ENCODE measurements at places on chromosomes 12 and 14.

DNA sequence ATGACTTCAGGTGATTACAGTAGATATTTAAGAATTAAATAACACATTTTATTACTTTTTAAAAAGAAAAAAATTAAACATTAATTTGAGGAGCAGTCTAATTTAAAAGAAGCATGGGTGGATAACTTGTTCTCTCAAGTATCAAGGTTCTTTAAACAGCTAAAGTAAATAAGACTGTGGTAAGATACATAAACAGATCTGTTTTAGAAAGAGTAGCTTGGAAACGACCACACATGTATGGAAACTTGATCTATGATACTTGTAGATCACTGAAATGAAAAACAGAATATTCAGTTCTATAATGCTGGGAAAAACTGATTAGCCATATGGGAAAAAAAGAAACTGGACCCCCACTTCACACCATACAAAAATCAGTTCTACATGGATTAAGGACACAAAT is 36.0 kb downstream of the TC2N start:
- no peak for DNase-seq

DNA sequence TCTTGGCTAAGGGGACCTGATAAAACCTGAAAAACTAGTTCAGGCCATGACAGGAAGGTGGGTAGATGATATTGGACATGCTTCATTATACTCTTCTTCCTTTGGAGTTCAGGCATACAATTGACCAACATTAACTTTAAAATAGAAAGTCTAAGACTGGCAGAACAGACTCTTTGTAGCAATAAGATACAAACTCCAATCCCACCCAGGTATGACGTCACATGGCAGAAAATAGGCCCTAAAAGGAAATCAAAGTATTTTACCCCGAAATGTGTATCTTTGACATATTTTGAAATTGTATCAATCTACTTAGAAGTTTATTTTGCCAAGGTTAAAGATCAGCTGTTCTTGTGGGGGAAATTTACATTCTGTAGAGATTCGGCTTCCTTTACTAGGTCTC is 198.1 kb upstream of the LRIG3 start:
- no peak for DNase-seq

DNA sequence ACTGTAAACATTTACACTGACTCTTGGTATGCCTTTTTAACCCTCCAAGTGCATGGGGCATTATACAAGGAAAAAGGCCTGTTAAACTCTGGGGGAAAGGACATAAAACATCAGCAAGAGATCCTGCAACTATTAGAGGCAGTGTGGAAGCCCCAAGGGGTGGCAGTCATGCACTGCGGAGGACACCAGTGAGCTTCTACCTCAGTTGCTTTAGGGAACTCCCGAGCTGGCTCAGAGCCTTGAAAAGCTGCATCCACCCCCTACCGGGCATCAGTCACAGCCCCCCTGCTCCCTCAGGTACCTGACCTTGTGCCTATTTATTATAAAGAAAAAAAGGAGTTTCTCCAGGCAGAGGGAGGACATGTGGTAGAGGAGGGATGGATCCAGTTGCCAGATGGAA is 695.6 kb upstream of the LMO3 start:
- no peak for DNase-seq

GRCh38 chr14:57979376-57980048 is 113.6 kb upstream of the SLC35F4 start:
- DNase-seq: no peak

DNA sequence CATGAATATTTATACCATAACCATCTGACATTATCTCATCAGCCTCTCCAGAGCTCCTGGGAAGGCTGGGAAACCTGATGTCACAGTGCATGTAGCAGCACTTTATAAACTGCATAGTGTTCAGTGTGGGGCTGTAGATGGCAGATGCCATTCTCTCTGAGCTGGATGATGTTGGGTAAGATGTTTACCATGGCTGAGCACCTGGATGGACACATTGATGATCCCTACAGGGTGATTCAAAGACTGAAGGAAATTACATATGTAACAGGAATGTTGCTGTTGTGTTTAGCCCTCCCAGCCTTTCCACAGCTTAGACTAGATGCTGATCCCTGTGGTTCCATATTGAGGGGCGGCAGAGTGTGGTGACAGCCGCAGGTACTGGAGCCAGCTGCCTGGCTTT is 37.4 kb downstream of the IFT43 start:
- no peak for DNase-seq

GRCh38 chr14:66596241-66596985 is 88.5 kb downstream of the GPHN start:
- DNase-seq: no peak

GRCh38 chr12:51639361-51639760 is 48.3 kb downstream of the SCN8A start:
- no peak for DNase-seq

DNA sequence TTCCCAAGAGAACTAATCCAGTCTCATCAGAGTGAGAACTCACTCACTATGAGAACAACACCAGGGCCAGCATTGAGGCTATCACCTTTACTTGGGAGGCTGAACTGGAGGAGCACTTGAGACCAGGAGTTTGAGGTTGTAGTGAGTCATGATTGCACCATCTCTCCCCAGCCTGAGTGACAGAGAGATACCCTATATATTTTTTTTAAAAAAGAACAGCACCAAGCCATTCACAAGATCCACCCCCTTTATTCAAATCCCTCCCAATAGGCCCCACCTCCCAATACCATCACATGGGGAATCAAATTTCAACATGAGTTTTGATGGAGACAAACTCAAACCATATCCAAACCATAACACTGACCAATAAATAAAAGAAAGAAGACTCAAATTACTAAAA is 3.7 kb upstream of the TMX1 start:
- DNase-seq: no peak

- peak; percentile 24 for DNase-seq
Observed at GRCh38 chr14:103716091-103716801, 636 bp downstream of the ZFYVE21 start.

- DNase-seq: no peak
Observed at GRCh38 chr12:63814146-63814772, 30.2 kb upstream of the SRGAP1 start.

- peak; percentile 35 for DNase-seq
Observed at GRCh38 chr14:74400031-74400685, 25.9 kb downstream of the SYNDIG1L start.

- no peak for DNase-seq
Observed at GRCh38 chr12:15632708-15633107, 156.5 kb downstream of the EPS8 start.

DNA sequence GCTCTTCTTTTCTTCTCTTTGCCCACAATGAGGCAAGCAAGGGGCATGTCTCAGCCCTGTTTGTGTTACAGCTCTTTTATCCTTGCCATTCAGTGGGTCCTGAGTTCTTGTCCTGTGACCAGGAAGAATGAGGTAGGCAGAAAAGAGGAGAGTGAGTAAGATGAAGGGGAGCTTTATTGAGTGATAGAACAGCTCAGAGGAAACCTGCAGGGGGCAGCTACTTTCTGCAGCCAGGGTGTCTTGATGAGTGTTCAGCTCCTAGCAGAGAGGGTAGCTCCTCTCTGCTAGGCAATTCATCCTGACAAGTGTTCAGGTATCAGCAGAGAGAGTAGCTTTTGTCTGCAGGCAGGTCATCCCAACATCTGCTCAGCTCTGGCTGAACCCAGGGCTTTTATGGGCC is 41.0 kb downstream of the HSD17B6 start:
- no peak for DNase-seq

DNA sequence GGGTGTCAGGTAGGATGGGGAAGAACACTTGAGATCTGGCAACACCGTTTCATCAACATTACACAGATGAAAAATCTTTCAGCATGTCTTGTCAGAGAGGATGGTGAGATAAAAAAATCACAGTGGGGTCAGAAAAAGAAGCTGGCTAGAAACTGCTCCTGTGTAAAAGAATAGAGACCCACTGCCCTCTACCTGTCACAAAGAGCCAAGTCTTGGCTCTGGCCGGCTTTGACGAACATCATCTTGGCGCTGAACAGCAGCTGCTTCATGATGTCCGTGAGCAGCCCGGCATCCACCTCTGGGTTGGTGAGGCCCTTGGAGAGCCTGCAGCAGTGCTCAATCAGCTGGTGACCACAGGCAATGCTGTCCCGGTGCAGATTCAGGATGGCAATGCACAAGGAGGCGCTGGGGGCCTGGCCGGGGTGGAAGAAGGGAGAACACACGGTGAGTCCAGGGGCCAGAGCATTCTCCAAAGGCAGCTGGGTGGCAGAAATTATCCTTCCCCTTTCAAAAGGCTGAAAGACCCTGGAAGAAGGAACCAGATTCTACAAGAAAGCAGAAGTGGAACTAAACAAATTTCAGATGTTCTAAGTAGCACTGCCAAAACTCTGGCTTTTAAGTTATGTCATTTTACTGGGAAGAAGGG is 50.2 kb downstream of the ZFYVE26 start:
- no peak for DNase-seq

DNA sequence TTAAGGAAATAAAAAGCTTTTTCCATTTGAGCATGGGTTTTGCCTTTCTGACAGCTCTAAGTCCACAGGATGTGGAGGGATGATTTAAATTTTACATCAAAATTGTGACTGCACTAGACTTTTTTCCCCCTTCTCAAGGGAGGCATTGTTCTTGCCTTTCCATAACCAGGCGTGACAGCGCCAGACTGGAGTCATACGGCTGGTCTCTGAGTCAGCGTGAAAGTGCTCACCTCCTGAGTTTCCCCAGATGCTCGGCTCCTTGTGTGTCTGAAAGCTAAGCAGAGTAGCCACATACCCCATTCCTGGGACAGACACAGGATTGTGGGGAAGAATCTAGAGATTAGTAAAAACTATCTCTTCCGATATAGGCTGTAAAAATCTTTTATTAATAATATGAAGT is 43.1 kb downstream of the SOX5 start:
- no peak for DNase-seq

DNA sequence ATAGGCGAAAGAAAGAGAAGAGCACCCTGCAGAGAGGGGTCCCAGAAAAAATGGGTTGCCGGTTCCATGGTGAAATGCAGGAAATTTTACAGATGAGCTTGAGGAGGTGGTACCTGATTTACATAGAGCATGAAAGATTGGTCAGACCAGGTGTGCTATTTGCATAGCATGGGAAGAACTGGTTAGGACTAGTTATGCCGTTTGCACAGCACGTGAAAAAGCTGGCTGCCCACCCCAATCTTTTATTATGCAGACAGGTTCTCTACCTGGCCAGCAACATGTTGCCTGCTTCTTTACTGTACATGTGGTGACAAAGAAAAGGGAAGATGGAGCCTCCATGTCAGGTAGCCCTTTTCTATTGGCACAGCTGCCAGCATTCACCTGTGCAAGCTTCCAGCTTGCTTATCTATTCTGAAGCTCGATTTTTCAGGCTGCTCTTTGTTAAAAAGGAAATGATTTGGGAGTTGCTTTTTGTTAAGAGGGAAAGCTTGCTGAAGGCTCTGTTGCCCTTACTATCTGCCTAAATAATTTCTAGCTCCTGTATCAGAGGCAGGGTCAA is 62.9 kb upstream of the ELK3 start:
- no peak for DNase-seq

DNA sequence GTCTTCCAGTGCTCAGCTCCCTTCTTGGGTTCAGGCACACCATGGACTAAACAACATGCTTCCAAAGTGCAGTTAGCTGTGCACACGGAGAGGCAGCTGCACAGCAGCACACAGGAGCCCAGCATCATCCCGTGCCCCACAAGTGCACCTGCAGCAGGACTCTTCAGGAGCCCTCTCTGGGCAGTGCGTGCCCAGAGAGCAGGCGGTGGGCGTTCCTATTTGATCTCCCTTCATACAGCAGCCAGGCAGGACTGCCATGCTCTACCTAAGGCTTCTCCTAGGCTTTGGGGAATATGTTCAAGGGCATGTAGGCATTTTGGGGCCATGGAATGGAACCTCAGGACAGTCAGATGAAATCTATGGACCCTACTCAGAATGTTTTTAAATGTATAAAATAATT is 35.5 kb downstream of the ANO2 start:
- DNase-seq: no peak

DNA sequence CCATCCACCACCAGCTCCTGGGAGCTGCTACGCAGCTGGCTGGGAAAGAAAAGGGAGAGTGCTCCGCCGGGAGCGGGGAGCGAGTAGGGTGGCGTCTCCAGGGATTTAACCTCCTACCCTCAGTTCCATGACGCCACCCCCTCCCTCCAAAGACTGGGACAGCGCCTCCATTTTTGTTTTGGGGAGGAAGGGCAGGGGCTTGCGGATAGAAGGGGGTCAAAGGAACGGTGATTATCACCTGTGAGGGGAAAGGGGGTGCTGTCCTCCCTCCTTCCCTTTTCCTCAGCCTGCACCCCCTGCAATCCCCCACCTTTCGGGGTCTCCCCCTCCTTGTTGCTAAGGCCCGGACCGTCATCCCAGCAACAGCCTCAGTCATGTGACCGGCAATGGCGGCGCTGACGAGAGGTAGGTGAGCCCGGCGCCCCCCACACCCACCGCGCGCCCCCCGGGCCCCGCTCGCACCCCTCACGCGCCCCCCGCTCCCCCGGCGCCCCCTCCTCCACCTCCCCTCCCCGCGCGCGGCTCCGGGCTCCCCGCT is at the start of gene DTX3:
Gene DTX3, plus strand, starts transcription at position 371 of the 538 bp plus-strand sequence. CDS start 1,694 bp downstream, outside the sequence.
- peak; percentile 44 for DNase-seq

DNA sequence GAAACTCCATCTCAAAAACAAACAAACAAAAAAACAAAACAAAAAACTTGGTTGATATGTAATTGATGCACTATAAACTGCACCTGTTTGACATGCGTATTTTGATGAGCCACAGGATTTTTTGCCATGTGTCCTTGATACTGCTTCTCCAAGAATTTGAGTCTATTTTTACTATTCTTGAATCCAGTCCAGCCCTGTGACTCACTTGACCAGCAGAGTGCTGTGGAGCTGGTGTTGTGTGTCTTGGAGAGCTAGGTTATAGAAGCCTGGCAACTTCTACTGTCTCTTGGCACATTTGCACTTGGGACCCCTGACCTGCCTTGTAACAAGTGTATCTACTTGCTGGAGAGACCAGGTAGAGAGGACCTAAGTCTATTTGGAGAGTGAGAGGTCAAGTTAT is 52.0 kb downstream of the KLRG1 start:
- DNase-seq: peak; percentile 93

DNA sequence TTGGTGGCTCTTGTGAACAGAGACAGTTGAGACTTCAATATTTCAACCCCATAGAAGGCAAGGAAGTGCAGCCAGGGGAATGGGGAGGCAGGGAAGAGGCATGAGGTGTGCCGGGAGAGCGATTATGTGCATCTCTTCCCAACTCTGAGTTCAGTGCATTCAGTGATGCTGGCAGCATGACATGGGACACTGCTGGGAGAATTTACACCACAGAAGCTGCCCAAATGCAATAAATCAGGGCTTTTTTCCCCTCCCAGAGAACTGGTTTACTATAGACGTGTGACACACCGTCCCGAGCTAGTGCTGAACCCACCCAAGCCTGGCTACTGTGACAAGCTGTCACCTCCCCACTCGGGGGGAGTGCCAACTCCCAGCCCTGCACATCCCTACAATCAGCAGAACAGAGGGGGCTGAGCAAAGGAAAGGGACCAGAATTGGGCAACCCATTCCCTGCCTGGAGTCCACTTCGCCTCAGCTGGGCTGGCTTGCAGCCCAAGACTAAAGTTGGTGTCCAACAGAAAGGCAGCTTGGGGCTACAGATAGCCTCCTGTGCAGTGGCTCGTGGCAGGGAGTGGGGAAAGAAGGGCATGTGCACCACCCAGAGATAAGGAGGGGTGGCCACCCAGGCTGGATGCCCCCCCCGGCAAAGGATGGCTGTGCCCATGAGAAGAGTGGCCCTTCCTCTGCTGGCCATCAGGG is 16.7 kb downstream of the AHSA1 start:
- no peak for DNase-seq

Data from myocyte (in vitro differentiated cells).